HS-27A (cell line): ENCODE measurements at places on chromosomes 11 and 22.

GRCh38 chr11:32172848-32173834 is 82.3 kb downstream of the RCN1 start:
- DNase-seq: peak; percentile 42

GRCh38 chr11:2844116-2844842 is 41.3 kb downstream of the CDKN1C start:
- no peak for DNase-seq

GRCh38 chr11:17528906-17529843 is 15.0 kb downstream of the USH1C start:
- DNase-seq: no peak

DNA sequence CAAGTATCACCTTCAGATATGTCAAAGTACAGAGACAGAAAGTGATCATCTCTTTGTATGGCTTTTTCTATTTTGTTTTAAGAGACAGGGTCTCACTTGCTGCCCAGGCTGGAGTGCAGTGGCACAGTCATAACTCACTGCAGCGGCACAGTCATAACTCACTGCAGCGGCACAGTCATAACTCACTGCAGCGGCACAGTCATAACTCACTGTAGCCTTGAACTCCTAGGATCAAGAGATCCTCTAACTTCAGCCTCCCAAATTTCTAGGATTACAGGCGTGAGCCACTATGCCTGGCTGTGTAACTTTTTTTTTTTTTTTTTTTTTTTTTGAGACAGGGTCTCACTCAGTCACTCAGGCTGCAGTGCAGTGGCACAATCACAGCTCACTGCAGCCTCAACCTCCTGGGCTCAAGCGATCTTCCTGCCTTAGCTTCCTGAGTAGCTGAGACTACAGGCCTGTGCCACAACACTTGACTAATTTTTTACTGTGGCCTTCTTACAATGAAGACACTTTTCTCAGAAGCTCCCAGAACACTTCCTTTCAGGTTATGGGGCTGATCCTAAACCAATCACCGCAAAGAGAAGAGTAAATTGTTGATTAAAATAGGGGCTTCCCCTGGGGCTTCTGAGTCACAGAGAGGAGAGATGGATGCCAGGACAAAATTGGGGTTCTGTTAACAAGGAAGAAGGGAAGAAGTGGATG is 9.0 kb upstream of the HIKESHI start:
- DNase-seq: no peak

- DNase-seq: no peak
These were observed 87.0 kb downstream of the MPPED1 start for GRCh38 chr22:43498856-43499253.

- no peak for DNase-seq
These were observed 10.5 kb upstream of the RPS19BP1 start for GRCh38 chr22:39543095-39543494.

- no peak for DNase-seq
These were observed 2.6 kb downstream of the ANO1 start for GRCh38 chr11:70080763-70081162.

GRCh38 chr11:6625156-6625831 is 6.1 kb upstream of the TPP1 start:
- no peak for DNase-seq

GRCh38 chr11:130211781-130212401 is 52.3 kb downstream of the ST14 start:
- DNase-seq: no peak

- no peak for DNase-seq
These were observed 73.4 kb downstream of the MYEOV start for GRCh38 chr11:69367211-69367964.

DNA sequence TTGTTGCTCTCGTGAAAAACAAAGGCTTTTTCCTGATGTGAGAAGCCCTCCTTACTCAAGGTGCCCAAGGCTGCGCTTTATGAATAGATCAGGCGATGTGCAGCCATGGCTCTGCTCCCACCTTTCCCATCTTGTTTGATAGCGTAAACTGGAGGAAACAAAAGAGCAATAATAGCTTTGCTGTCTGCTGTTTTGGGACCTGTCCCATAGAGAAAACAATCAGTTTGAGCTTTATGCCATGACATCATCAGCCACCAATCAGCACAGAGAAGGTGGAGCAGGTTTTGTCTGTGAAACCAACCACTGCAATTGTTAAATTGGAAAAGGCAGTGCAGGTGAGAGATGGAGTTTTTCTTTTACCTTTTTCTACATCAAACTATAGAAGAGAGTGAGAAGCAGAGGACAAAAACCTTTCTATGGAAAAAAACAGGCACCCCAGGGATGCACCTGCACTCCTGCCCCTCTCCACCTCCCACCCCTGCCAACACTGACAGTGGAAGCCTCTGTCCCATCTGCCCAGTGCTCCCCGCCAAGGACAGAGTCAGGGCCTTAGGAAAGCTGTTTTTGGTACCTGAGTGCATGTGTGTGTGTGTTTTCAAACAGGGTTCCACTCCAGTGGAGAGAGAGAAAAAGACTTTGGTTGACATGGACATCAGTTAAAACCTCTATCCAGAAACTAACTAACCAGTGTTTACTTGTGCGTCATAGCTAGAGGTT is 80.7 kb downstream of the MICAL3 start:
- no peak for DNase-seq

DNA sequence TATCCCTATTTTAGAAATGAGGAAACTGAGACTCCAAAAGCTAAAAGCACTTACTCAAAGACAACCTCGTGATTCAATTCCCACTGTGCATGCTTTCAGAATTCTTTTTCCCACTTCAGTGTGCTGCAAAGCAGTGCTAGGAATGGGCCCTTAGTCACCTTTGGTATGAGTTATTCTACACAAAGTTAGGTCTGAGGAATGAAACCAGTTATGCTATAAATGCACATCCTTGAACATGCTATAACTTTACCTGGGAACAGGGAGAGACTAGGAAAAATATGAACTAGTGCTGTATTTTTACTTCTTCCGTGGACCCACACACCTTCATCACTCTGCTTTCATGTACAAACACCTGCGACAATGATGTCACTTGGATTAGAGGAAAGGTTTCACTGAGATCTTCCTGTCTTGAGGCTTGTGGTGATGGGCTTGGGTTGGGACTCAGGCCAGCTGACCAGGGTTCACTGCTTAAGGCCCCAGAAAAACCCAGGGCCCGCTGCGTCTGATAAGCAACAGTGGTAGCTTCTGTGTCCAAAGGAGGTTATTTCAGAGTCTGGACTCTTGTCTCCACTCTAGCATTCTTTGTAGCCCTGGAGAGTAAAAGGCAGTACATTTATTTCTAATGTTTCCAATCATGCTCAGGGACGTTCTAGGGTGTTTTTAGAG is 81.6 kb downstream of the ZC3H12C start:
- DNase-seq: no peak

DNA sequence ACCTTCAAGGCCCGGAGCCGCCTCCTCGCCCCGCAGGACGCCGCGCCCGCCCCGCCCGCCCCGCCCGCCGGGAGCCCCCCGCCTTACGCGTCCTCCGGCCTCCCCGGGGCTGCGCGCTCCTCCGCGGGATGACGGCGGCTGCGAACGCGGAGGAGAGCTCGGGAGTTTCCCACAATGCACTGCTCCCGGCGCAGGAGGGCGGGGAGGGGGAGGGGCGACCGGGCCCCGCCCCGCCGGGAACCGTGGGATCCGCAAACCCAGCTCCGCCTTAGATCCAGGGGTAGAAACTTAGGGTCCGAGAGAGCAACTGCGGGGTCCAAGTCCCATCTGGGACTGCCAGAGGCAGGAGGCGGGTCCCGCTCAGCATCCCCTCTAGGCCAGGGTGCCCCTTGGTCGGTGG is at the start of gene CEND1:
Gene CEND1, minus strand, starts transcription at position 148 of the 400 bp plus-strand sequence. CDS start 1,514 bp downstream, outside the sequence.
- DNase-seq: no peak

DNA sequence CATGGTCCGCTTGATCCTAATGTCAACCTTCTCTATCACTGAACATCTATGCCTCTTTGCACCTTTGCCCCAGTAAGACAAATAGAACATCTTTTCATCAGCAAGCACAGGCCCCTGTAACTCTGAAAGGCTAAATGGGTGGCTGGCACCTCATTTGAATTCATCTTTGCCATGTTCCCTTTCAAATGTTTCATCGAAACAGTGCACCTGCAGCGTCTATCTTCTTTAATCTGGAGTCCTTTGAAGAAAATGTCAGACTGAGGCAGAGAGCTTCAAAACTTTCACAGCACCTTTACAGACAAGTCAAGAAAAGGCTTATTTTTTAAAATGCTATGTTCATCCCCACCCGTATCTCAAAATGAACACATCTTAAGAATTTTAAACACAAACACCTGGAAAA is 3.4 kb downstream of the MPPED2 start:
- no peak for DNase-seq

- DNase-seq: no peak
These were observed 159.1 kb upstream of the NECTIN1 start for GRCh38 chr11:119888119-119888518.

GRCh38 chr11:2929950-2930703 is 907 bp upstream of the PHLDA2 start:
- DNase-seq: no peak
